ENCODE measurements at places on chromosomes 4 and X.

DNA sequence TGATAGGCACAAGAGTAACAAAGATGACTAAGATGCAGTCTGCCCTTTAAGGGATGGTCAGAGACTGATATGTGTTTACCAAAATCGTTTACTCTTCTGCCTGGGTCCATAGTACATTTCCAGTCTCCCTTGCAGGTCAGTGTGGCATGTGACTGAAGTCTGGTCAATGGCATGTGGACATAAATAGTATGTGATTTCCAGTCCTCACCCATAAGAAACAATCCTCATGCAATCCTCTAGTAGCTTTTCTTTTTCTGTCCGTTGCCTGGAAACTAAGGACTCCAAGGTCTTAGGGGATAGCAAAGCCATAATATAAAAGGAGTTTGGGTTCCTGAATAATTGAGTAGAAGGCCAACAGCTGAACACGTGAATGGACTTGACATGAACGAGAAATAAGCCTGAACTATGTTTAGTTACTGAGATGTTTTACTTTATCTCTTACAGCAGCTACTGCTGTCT lies 1.1 kb downstream of the SLC9B2 start:
- DNase-seq = no peak

- no peak for DNase-seq
Measured at GRCh38 chr4:153510252-153511001, 44.3 kb downstream of the TMEM131L start.

GRCh38 chr4:184322328-184323025 lies 104.8 kb upstream of the ENPP6 start:
- DNase-seq = no peak

DNA sequence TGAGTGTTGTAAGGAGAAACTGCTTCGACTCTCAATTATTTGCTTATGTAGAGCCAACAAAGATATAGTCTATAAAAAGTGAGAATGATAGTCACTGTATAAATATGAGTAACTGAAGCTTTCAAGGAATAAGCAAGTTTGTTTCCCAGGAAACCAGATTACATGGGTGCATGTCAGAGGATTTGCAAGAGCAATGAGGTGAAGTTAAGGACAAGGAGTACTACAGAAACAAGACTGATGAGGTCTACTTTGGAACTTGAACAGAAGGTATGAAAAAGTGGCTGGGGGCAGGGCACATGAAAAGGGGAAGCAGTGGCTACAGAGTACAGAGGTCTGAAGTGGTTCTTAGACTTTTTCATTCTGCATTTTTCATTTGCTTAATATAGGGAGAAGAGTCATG lies 321.0 kb upstream of the CXXC4 start:
- no peak for DNase-seq

GRCh38 chr4:40586034-40586433 lies 43.6 kb downstream of the RBM47 start:
- no peak for DNase-seq

DNA sequence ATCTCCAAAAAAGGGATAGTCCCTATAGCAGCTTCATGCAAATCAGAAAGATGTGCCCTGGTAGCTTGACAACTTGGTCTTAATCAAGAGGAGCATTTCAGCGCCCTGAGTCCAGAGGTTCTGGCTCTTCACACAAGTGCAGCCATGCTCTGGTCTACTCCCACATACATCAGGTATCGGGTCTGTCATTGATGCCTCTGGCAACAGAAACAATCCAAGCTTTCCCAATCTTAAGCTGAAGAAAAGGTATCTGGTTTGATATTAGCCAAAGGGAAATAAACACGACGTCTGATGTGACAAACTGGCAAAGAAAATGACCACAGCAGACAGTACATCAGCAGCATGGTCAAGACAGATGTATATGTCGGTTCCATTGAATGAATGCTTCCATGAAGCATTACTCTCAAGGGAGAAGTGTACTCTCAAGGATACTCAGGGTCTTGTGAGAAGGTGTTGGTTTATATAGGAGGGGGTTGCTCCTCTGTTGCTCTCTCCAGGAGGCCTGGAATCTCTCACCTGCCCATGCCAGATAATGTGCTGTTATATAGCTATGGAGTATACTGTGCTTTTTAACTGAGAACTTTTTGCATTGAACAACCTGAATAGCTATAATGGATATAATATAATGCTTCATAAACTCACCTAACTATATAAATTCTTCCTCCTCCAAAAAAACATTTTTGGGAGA lies 879.6 kb upstream of the PCDH10 start:
- DNase-seq = no peak

GRCh38 chr4:73383452-73383851 lies 20.6 kb upstream of the ALB start:
- no peak for DNase-seq

- DNase-seq = no peak
Measured at GRCh38 chr4:178090640-178091411, 648.6 kb upstream of the AGA start.

Measured in midbrain (tissue), 1 donor.